ENCODE measurements at places on chromosomes 2 and 18.

DNA sequence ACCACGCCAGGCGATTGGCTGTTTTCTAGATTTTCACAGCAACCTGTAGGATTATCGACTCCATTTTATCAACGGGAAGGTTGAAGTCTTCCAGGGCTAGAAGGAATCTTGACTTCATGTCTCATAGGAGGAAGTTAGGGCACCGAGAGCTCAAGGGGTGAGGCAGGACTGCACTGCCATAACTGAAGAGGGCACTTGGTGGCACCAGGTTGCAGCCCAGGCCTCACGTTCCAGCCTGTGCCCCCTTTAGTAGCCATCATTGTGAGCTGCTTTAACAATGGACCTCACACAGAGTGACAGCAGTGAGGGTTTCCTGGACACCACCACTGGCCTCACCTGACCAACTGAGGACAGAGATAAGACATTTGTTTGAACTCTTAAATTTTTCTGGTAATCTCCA, 22.9 kb upstream of the RPL37A start:
- DNase-seq: no peak

DNA sequence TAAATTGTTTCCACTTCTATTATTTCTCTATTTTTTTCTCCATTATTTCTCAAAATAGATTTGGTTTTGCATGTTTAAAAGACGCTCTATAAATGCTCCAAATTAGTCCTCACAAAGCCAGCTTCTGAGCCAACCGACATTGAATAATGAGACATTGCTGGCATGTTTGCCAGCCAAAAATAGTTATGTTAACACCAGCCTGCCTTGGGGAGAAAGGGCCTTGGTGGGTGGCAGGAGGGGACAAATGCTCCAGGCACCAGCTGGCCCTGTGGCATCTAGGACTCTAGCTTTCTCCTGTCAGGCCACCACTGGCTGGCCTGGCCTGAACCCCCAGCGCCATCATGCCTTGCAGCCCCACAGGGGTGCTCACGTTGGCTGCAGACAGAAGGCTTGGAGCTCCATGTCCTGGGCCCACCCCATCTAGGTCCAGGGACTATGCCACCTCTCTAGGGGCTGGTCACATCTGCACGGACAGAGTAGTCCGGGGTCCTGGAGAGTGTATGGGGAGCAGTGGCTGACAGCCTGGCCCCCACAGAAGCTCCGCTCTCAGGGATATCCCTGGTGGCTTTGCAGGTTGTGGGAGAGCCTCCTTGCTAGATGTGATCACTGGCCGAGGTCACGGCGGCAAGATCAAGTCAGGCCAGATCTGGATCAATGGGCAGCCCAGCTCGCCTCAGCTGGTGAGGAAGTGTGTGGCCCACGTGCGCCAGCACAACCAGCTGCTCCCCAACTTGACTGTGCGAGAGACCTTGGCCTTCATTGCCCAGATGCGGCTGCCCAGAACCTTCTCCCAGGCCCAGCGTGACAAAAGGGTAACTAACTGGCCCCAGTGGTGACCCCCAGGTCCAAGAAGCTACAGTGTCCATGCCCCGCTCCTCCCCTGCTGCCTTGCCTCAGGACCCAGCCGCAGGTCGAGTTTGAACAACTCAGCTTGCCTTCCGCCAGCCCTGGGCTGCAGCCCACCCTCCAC, 12.5 kb downstream of the ABCG8 start:
- DNase-seq: no peak

- no peak for DNase-seq
Measured at GRCh38 chr2:95268211-95269035, 5.8 kb upstream of the PROM2 start.

DNA sequence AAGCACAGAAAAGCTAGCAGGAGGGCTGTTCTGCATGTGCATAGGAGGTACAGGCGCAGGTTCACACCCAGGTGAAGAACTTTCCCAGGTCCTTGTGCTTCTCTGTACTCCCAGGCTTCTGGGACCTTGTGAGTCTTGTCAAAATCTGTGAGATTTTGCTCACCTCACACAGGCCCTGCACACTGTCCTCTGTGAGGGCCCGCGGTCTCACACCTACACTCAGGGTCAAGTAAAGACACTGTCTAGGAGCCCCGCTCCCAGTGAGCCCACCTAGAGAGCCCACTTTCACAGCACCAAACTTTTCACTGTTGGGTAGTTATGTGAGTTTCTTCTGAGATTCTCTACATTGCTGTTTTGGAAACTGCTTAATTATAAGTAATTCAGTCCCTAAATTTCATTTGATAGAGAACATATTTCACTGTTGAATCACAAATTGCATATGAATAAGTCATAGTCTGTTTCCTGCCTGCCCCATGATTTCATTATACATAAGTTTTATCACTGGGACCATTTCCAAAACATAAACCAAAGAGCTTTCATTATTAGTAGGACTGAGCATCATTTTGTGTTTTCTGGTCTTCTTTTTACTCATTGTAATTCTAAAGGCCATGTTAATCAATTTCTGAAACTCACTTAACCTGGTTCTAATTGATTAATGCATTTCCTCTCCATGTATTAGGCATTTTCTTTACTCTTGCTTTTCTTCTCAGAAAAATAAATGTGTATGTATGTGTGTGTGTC, 234.2 kb upstream of the SPOPL start:
- DNase-seq: no peak

DNA sequence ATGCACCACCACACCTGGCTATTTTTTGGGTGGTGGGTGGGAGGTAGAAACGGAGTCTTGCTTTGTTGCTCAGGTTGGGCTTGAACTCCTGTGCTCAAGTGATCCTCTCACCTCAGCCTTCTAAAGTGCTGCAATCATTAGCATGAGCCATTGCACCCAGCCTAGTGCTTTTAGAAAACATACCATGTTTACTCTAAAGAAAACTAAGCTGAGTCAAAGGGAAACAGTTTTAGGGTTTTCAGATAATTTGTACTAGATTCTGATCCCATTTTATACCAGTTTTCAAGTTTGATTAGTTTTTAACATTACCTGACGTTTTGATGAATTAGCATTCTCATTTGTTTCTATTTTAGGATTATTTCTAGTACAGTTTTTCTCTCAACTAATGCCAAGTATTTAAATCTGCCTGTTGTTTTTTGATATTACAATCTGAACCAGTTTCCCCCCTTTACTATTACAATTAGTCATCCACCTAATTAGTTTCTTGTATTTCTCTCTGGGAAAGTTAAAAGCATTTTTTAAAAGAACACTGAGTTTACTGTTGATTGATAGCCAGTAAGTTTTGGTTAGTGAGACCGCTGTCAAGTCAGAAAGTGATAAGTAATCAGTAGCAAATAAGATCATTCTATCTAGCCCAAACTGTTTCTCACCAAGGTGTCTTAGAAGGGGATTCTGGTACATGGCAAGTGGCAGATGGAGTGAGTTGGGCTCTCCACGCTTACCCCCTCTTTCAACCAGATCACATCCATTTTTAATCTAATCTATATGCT, 24.2 kb upstream of the TBR1 start:
- no peak for DNase-seq

GRCh38 chr2:11697103-11697871, 27.3 kb upstream of the NTSR2 start:
- no peak for DNase-seq

GRCh38 chr2:113602869-113603466, 24.1 kb upstream of the RABL2A start:
- no peak for DNase-seq

GRCh38 chr2:200861617-200862155, 2.8 kb downstream of the CLK1 start:
- no peak for DNase-seq

DNA sequence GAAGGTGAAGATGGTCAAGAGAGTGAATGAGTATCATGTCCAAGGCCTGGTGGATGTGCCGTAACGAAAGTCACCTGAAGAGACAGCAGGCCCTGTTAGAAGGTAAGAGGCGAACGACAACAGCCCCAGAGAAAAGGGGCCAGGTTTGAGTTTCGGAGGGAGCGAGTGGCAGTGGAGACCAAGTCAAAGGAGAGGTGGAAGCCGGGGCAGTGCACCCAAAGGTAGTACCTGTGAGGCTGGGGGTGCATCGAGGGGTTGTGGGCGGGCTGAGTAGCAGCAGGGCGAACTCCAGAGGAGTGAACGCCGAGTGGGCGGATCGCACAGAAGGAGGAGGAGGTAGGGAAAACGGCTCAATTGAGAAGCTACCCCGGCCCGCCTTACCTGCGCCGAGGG, 358 bp downstream of the USP37 start:
- peak; percentile 49 for DNase-seq

Measured in stimulated activated CD8-positive, alpha-beta memory T cell treated with anti-CD3 and anti-CD28 coated beads, Interleukin-12 subunit alpha, Interleukin-12 subunit beta, amount 100 ng/mL, for 1 hour (primary cell).